GM19239 (cell line): ENCODE measurements at places on chromosomes 5 and 9.

DNA sequence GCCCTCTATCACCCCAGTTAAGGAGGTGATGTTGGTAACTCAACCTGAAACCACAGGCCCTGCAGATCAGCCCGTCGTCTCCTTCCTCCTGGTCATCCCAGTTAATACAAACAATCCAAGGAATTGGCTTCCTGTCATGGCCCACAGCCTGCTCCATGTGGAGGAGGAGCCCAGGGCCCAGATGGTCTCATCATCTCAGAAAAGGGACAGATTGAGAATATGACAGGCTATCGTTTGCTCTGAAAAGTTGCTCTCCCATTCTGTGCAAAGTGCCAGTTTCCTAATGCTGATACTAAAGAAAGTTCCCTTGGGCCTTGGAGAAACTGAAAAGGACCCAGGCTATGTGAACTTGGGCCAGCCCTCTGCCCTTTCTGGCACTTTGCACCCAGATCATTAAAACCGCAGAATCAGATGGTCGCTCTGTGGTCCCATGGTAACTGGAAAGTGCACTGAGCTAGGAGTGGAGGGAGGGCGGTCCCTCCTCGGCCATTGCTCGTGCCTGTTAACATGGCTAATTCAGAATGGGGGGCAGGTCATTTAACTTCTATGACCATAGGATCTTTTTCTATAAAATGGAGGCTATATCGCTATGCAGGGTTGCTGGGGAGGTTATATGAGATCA, 675 bp upstream of the SPAAR start:
- no peak for DNase-seq

- DNase-seq: peak; percentile 70
These were observed 485 bp downstream of the TGFBR1 start for GRCh38 chr9:99105152-99106043.

DNA sequence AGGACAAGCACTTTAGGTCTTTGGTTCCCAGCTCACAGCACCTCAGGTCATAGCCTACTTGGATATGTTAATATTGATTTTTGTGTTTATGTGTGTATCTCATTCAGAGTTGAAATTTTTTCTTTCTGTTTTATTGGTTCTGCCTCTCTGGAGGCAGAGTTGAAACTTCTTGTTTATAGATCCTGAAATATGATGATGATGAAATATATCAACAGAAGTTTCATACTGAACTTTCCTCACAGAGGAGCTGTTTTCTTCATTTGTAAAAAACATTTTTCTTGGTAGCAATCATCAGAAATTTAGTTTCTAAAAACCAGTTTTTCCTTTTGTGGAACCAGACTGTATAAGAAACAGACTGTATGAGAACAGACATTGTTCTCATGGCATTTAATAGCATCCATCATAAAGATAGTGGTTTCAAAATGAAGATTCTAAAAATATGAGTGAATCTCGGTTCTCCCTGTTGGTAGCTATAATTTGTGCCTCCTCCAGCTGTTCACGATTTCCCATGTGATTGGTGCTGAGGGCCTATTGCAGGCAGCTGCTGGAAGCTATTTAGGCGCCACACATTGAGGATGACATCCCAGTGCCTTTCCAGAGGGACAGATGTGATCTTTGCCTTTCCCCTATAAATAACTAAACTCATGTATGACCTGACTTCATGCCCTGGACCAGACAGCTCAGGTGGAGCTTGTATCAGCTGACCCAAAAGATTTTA, 39.5 kb upstream of the CFAP157 start:
- no peak for DNase-seq

GRCh38 chr9:98842510-98842909, 35.0 kb downstream of the GALNT12 start:
- DNase-seq: no peak

GRCh38 chr9:135029871-135030565, 57.5 kb upstream of the OLFM1 start:
- DNase-seq: no peak

GRCh38 chr9:82538634-82539033, 524.3 kb downstream of the RASEF start:
- DNase-seq: no peak

- no peak for DNase-seq
These were observed 7.0 kb downstream of the ZNF346 start for GRCh38 chr5:177029498-177029897.

DNA sequence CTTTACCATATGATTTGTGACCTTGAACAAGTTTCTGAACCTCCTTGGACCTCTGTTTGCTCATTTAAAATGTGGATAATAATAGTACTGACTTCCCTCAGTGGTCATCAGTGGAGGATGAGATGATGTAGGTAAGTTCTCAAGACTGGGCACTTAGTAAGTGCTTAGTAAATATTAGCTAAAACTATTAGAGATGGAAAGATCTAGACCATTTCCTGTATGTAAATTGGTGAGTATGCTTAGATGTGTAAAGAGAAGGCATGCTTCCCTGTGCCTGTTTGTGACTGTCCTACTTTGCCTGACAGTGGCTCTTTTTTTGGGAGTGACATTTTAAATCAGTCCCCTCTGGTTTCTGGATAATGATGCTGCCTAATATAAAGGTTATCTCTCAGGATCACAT, 288.1 kb downstream of the GABRB2 start:
- DNase-seq: no peak

DNA sequence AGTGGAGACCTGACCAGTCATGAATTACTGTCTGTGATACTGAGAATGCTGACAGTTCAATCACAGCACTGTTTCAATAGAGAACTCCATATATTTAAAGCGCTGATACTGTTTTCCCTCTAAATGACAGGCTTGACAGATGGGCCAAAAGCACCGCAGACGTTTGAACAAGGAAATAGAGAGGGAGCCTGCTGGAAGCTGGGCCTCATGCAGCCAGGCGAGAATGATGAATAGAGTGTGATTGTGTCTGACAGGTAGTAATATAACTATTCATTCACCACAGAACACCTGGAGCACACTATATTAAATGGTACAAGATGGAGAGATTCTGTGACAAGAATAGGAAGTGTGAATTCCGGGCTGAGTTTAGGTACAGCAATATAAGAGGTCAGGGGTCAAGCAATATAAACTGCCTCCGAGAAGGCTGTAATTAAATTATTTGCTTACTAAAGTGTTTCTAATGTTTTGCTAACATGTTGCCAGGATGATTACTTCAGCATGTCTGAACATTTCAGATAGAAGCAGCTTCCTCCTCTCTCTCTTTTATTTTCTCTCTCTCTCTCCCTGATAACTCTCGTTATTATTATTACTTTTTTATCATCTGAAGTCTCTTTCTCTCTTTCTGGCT, 297.7 kb downstream of the CSNK1G3 start:
- DNase-seq: no peak

- DNase-seq: no peak
These were observed at the start of gene OR1Q1 for GRCh38 chr9:122614362-122614761. TSS of gene OR1Q1 (plus strand) at chr9:122614738. CDS start at chr9:122614738, 0 bp downstream.

GRCh38 chr9:108396611-108397010, 459.2 kb downstream of the ACTL7B start:
- DNase-seq: no peak

DNA sequence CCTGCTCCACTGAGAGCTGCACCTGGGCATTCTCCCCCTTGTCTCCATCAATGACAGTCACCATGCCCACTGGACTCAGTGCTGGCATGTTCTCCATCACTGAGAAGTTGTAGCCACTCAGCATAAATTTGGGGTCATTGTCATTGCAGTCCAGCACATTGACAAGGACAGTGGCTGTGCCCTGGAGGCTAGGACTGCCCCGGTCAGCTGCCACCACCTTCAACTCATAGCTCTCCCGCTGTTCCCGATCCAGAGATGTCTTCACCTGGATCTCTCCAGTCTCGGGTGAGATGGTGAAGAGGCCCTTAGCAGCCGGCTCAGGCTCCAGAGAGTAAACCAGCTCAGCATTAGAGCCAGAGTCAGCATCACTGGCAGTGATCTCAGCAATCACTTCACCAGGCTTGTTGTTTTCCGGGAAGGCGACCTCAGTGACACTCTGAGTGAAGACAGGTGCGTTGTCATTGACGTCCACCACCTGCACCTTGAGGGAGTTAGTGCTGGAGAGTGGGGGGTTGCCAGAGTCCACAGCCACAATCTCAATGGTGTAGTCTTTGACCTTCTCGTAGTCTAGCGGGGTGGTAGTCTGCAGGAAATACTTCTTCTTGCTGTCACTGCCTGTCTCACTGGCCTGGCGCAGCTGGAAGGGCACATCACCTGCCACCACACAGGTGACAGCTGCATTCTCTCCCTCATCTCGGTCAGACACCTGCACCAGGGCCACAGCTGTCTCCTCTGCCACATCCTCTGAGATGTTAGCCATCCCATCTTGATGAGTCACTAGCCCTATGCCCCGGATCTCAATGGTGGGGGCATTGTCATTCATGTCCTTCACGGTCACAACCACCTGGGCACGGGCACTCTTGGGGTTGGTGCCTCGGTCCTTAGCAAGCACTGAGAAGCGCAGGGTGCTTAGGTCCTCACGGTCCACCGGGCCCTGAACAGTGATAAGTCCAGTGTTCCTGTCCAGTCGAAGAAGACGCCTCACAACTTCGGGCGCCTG, 13.5 kb downstream of the PCDH1 start:
- DNase-seq: no peak

- DNase-seq: no peak
These were observed 56.0 kb upstream of the TPD52L3 start for GRCh38 chr9:6272229-6272598.

DNA sequence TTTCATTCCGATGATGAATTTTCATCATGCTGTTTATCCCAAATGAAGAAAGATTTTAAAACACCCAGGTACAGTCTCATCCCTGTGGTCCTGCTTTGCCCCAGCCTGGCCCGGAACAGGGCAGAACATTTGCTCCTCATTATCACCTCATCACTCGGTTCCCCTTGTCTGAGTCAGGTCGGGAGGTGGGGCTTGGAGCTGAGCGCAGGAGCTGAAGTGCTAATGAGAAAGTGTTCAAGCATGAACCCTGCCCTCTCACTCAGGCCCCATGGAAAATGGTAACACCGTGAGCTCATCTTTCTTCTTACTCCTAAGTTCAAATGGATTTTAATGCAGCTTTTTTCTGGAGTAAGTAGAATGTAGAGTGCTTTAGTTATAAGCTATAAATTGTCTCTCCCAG, 466.2 kb downstream of the KDM4C start:
- DNase-seq: no peak

- no peak for DNase-seq
These were observed 49.8 kb downstream of the SYK start for GRCh38 chr9:90851444-90851843.

DNA sequence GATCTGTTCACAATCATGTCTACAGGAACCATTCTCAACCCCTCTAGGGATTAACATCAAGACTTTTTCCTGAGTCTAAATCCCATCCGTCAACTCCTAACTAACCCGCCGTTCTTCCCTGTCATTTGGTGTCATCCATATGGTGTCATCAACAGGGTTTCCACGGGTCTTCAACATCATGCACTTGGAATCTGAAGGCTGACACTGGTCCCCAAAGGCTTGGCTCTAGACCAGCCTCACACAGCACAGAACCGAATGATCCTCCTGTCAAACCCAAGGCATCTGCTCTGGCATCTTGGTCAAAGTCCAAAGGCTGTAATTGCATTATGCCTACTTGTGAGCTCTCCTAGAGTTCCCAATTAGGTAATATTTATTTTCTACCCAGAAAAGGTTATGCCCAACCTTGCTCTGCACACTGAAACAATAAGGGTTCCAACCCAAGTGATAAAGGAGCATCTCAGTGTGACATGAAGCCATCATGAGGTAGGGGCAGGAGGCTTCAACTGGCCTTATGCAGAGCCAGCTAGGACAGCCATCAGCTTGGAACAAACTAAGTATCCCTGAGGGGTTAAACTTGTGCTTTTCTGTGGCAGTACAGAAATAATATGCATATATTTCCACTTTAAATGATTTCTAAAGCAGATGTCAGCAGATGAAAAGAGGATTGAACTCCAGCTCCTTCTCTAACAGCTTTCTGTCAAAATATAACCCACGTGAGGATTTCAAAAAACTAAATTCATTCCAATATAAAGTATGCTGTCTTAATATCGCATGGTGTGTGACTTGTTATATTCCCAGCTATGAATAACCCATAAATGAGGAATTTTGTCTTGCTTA, 13.9 kb downstream of the ENC1 start:
- no peak for DNase-seq

- DNase-seq: no peak
These were observed 139.9 kb upstream of the PRLR start for GRCh38 chr5:35369965-35370790.

DNA sequence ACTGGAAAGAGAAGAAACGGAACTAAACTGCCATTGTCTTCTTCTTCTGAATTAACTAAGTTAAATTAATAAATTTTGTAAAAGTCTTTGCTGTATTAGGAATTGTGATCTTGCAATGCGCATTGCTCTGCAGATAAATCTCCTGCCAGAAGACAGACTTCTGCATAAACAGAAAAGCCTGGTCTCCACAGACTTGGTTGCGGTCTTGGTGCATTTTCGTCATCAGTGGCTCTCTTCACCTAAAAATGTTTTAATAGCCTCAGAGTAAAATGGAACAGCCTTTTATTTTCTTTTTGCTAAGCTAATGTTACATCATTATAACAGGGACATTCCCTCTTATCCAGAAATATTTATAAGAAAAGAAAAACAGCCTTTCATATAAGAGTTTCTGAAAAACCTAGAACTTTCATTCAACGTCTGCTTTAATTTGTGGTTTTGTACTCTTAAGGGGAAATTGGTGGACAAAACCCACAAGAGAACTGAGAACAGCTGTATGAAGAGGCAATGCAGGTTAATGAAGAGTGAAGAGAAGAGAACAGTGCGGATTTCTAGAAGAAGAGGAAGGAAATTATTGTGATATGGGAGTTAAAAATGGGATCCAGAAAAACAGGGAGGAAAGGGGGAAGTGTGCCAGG, 10.1 kb downstream of the IFNA5 start:
- DNase-seq: no peak

DNA sequence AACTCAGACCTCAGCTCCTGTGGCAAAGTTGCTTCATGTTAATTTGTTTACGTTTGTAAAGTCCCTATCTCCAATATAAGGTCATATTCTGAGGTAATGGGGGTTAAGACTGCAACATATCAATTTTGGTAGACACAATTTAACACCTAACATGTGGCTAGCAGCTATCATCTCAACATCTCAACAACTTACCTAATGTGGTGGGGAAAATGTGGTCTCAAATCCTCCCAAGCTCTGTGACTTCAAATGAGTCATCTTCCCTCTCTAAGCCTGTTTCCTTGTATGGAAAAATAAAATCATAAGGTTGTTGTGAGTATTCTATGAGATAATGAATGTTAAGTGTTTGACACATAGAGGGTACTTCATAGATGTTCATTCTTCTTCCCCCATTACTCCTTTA, 443.3 kb downstream of the CDK5RAP2 start:
- DNase-seq: no peak

DNA sequence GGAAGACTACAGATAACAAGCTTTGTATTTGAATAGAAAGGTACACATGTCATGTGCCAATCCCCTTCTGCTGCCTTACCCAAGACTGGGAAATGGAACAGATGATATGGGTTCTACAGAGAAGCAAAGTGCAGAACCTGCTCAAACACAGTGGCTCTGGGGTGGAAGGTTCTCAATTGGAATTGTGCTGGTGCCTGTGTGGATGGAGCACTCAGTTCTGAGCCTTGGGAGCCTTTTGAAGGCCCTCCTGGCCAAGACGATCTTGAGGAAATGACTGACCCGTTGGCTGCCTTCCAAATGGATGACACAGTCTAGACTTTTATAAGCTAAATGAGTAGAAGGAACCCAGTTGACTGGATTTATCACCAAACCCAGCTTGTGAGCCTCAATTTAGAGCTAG, 4.2 kb upstream of the PRSS3 start:
- no peak for DNase-seq
